ENCODE measurements at places on chromosomes 7 and 10.

DNA sequence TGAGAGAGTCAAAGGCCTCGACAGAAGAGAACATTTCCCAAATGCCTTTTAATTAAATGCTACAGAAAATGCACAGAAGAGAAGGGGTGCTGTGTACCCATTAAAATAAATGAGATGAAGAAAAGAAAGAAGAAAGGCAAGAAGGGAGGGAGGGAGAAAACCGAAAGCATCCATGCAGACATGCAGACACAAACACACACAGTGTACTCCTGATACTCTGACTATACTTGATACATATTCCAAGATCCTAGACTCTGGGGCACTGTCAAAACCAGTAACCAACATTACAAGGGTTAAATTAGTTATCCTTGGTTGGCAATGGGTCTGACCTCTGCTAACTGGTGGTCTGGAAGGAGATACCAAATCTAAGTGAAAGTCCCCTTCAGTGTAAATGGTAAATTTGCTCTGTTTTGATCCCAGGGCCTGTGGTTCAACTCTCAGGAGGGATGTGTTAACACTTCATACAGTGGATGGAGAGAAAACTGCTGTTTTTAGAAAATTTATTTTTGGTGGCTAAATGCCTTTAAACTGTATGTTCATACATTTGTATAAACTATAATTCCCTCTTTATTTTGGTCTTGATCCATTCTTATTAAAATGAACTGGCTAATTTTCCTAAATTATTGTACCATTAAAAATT lies 241.3 kb downstream of the GLI3 start:
- no peak for DNase-seq

DNA sequence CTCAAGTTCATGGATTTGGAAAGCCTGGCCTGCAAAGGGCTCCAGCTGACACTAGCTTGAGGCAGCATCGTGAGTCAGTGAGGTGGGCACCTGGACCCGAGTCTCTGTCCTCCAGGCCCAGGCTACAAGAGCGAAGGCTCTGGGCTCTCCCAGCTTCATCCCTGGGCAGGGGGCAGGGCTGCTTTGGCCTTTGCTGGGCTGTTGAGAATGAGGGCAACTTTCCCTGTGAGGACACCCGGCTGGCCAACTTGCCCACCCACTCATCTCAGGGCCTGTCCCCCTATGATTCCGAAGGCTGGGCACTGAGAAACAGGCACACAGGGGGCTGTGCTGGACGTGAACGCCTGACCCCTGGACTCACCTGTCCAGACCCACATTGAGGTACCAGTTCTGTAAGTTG lies 24.4 kb downstream of the LDB3 start:
- DNase-seq: no peak

GRCh38 chr7:117480978-117481377 lies 1.2 kb downstream of the CFTR start:
- DNase-seq: no peak

- DNase-seq: no peak
Measured at GRCh38 chr7:52876402-52876801, 159.0 kb upstream of the POM121L12 start.

GRCh38 chr10:34348021-34348420 lies 467.1 kb downstream of the PARD3 start:
- no peak for DNase-seq

DNA sequence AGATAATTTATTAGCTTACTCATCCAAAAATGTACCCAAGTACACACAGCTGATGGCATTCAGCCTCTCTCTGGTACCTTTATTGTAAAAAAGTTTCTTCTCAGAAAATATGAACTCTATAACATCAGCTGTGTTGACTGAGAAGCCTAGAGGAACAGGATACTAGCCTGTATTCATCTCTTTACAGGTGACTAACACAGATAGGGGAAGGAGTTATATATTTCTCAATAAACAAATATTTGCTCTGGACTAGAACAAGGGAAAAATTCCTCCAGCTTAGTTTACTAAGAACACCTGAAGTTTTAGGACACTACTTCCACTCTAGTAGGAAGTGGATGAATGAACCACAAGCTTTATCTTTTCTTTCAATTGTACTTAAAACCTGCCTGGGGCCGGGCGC lies 67.8 kb downstream of the ZNF248 start:
- DNase-seq: no peak

DNA sequence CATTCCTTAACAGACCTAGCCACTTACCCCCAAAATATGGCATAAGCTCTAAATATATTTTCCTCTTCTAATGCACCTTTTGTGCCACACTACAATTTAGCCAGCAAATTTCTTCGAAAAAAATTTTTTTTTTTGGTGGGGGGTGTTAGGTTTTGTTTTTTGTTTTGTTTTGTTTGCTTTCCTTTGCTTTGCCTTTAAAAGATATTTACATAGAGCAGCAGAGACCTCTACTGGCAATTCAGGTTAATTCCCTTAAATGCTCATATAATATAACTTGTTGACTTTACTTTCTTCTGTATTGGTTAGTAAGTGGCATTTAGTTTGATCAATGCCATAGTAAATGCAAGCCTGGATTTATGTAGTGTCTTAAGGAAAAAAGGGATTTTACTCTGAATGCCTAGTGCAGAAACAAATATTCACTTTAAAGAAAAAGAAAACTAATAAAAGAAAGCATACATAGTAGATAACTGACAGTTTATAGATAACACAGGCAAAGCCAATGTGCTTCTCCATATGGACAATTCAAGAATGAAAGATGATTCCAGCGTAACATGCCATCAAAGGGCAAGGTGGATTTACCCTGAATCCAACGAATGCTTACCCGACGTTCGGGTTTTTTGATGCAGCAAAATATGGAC lies 1250.6 kb downstream of the GATA3 start:
- DNase-seq: no peak

DNA sequence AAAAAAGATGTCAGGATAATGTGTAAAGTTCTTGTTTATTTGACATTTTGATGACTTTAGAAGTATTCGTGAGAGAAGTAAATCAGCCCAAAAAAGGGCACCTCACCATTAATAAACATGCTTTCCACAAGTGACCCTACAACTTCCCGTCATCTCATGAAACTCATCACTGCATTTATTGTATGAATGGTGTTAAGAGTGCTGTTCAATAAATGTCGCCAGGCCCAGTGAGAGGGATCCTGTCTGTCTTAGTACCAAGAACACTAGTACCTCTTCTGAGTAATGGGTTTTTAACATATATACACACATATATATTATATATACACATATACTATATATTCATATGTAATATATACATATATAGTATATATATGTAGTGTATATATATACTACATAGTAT lies 61.9 kb downstream of the TMEM26 start:
- no peak for DNase-seq

DNA sequence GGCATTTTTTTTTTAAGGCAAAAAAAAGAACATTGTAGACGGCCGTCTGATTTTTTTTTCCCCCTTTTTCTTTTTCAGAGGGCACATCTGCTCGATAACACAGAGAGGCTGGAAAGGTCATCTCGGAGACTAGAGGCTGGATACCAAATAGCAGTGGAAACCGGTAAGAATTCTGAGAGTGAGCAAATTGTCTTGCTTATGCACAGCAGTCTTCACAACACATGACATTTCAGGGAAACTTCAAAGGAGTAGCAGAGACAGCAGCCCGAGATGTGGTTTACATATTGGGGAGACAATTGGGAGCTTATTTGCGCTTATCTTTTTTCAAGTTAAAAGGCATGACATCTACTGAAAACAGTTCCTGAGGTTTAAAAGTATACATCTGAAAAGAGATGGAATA lies 91.2 kb downstream of the VTI1A start:
- DNase-seq: no peak

- DNase-seq: no peak
Measured at GRCh38 chr10:116627386-116627933, 6.7 kb downstream of the PNLIPRP2 start.

DNA sequence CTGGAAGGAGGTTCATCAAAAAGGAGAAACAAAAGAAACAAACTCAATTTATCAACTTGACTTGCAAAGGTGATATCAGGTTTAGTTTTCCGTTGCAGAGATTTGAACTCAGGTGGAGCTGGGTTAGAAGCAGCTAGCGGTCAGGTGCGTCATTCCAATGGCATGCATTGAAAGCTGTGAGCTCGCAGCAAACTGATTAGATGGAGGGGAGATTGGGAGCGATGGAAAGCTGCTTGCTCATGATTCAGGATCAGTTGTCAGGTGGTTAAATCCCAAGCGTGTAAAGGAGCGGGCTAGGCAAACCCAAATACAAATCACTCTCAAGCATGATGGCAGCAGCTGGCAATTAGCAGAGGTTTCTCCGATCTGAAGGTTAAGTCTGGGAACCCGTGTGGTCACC lies 49.3 kb upstream of the AFAP1L2 start:
- no peak for DNase-seq

GRCh38 chr7:105279688-105280007 lies 109.1 kb downstream of the SRPK2 start:
- no peak for DNase-seq

DNA sequence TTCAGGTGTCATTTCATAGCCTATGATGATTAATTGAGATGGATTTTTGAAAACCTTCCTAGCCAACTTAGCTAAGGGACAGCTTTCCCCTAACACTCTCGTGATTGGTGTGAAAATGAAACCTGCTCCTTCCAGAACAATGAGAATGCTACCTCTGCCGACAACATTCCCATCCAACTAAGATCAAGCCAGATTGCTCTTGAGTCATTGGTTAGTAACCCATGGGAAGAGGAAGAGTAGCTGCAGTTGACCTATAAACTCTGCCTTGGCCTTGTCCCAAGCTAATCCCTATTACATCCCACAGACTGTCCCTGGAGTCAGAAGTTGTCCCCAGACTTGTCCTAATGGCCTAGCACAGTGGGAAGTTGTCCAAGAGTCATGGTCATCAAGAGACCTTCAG lies 80.5 kb upstream of the SVIL start:
- DNase-seq: no peak

GRCh38 chr10:15464381-15464780 lies 93.3 kb upstream of the FAM171A1 start:
- DNase-seq: no peak

DNA sequence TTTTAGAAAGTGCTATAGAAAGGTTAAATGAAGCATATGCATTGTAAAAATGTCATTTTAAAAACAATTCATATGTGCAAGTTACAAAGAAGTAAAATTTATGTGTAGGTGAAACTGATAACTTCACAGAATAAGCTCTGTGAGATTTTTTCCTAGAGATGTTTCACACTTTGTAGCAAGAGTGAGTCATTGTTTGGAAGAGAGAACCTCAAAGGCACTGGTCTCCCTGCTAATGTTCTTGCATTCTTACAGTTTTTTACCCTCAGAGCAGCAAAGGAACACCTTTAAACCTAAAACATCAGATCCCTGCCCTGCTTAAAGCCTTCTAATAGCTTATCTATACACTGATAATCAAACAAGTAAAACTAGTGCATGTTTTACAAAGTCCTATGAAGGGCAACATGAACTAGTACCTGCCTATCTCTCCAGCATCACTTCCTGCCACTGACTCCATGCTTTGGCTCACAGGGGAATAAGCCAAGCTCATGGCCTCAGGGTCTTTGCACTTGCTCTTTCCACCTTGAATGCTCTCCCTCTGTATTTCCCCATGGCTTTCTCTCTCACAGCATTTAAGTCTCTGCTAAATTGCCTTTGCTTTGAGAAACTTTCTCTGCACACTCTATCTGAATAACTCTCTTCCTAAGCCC lies 997.0 kb downstream of the GATA3 start:
- no peak for DNase-seq
